ENCODE measurements at places on chromosomes 1 and 21. TPM values are rescaled to one million over a fixed set of nuclear protein-coding genes. Genes with fewer than 3 reads are reported as not detected.

DNA sequence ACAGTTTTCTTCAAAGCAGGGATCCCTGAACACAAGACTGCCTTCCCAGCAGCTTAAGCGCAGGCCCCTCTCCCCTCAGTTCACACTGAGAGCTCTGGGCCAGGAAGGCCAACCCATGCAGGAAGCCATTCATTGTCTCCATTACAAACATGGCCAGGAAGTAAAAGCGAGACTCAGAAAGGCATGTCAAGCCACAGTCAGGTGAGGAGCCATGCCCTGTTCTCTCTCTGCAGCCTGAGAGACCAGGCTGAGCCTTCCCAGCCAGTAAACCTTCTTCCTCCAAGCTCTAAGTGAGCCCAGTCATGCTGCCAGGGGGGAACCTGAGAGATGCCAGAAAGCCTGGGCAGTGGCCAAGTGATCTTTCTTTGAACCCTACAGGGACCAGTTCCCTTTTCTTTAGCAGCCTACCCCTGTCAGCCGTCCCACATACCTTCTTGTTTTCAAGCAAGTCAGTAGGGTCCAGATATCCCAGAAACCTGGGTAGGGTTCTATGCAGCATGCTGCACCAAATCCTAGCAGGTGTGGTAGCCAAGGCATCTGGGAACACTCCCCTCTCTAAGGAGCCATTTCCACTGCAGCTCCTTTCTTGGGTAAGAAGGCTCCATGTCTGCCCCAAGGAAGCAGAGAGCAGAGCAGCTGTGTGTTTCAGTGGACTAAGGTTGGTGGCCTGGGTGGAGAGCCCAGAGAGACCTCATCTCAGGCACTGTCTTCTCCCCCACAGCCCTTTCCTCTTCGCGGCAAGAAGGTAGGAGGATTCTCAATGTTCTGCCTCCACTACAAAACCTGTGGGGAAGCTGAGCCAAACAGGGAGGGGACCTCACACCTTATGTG, 977 bp downstream of the TRAF3IP3 start:
- DNase-seq: no peak

GRCh38 chr1:15178571-15179484, 25.3 kb downstream of the TMEM51 start:
- no peak for DNase-seq

GRCh38 chr1:94422115-94422820, 4.1 kb downstream of the ABCD3 start:
- no peak for DNase-seq

DNA sequence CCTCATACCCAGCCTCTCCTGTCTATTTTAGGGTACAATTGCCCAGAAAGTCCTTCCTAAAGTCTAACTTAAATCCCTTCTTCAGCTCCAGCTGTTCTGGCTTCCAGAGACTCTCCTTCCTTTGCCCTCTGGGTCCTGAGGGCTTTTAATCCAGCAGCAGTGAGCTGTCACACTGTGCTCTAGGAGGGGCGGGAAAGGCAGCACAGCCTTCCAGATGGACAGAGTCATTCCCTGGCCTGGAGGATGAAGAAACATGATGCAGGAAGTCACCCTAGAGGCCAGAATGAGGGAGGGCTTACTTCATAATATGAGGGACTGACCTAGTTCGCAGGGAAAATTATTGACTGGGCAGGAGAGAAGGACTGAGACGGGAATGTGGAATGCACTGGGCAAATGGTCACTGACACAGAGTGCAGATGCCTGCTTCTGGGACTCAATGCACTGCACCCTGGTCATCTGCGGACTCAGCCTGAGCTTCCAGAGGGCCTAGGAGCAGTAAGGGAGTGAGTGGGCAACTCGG, 1.3 kb downstream of the SH2D2A start:
- DNase-seq: no peak

DNA sequence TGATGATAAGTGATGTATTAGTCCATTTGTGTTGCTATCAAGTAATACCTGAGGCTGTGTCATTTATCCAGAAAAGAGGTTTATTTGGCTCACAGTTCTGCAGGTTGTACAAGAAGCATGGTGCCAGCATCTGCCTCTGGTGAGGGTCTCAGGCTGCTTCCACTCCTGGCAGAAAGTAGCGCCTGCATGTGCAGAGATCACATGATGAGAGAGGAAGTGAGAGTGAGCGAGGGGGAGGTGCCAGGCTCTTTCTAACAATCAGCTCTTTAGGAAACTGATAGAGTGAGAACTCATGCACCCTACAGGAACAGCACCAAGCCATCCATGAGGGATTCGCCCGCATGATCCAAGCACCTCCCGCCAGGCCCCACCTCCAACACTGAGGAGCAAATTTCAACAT, 2.2 kb upstream of the FHAD1 start:
- no peak for DNase-seq

DNA sequence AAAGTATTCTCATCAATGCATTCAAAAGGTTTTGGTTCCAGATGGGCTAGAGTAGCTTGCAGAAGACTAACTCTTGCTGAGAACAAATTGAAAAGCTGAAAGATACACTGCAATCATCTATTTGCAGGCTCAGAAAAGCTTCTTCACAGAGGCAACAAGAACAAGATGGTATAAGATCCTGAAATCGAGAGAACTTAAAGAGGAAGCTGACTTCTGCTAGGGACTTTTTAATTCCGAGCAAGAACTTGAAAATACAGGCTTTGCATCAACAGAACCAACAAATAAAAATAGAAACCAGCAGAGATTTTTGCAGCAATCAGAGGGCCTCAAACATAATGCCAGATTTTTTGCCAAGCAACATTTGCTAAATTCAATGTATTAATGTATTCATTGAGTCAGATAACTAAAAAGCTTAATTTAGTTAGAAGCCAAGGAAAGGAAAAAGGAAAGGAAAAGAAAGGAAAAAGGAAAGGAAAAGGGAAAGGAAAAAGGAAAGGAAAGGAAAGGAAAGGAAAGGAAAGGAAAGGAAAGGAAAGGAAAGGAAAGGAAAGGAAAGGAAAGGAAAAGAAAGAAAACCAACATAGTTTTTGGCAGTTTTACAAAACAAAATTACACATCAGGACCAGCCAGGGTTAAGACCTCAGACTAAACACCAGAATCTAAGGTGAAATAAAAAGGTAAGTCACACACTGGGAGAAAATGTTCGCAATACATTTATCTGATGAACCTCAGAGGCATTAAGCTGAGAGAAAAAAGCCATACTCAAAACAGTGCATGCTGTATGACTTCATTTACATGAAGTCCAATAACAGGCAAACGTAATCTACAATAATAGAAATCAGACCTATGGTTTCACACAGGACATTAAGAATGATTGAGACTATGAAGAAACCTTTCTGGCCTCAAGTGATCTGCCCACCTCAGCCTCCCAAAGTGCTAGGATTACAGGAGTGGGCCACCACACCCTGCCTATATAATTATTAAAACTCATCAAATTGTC, 42.6 kb downstream of the FAF1 start:
- DNase-seq: no peak

DNA sequence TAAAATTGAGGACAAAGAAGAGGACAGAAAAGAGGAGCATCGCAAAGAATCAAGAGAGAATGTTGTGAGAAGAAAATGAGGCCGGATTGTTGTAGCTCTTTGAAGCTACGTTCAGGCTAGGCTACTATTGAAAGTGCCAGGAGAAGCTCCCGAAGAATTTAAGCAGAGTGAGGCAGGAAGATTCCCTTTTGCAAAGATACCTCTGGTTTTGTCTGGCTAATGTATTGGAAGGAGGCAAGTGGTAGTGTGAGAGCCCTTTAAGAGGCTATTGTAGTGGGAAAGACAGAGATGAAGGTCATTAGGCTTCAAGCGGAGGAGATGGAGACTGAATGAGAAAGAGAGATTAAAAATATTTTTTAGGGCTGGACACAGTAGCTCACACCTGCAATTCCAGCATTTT, 476.9 kb upstream of the ADGRL2 start:
- no peak for DNase-seq

DNA sequence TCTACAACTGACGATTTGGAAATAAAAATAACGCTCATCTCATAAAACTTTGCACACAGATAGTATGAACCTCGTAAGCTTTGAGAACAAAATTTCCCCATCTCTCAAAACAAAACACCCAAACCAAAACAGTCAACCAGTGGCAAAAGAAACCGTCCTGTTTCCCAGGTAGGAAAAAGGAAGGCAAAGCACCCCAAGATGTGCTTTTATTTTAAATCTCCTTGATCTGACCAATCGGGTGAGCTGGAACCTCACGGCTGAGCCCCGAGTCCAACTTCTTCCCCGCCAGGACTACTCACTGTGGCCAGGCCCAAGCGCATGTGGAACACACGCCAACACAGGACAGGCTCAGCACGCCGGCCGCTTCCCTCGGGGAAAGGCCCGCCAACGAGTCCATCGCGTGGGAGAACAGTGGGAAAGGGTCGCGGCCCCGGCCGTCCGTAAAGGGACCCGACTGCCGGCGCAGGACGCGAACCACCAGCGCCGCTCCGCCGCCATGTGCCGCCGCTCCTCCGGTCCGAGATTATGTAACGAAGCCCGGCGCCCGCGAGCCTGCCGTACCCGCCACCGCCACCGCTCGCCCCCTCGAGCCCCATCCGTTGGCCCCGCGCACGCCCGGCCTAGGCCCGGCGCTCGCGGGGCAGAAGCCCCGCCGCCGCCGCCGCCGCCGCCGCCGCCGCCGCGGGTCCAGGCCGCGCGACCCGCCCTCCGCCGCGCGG, 759 bp downstream of the AHCTF1 start:
- DNase-seq: peak; percentile 67

GRCh38 chr21:45074818-45075595, 627 bp downstream of the ADARB1 start:
- peak; percentile 67 for DNase-seq

DNA sequence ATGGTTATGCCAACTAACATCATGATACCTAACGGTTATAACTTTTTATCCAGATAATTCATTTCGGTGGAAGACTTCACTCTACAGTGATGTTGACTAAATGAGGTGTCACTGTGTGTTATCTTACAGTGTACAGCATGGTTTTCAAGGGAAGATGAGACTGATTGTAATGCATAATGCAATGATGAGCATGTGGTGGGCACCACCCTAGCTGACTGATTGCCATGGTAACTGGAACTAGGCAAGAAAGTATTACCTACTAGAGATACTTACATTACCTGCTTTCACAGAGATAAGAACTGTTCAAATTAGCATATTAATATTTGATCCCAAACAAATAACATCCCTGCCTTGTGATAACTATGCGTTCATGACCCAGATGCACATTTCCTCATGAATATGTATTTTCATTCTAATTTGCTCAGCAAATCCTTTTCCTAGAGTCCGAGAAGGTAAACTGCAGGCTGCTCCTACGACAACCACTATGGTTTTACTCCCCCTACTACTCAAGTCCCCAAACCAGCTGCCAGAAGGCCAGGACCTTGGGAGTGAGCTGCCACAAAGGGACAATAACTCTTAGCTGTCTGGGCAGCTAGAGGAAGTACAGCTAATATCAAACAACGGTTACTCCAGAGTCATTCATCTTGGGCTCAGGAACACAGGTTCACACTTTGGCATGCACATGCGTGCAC, 29.2 kb downstream of the TRABD2B start:
- DNase-seq: no peak

DNA sequence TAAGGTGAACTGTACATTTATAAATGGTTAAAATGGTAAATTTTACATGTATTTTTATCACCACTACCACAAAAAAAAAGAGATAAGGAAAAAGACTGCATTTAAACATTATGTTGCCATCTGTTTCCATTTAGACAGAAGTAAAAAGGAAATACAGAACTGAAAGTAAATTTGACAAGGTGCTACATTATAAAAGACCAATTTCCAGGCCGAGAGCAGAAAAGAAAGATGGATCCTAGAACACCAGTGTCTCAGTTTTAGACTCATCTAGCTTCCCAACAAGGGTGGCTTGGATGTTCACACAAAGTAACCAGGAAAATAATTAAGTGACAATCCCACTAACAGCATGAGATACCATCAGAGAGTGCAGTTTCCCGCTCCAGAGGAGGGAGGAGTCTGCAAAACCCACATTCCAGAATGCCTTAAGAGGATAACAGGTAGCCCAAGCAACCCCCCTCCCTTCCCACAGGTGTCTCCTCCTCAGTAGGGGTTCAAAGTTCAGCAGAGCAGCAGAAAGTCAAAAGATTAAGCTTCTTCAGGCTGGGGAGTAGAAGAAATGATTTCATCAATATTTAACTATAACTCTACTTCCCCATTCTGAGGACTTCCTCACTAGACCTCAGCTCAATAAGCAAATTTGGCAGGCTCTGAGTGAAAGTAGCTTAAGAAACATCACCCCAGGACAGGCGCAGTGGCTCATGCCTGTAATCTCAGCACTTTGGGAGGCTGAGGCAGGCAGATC, 11.8 kb downstream of the TPM3 start:
- no peak for DNase-seq

DNA sequence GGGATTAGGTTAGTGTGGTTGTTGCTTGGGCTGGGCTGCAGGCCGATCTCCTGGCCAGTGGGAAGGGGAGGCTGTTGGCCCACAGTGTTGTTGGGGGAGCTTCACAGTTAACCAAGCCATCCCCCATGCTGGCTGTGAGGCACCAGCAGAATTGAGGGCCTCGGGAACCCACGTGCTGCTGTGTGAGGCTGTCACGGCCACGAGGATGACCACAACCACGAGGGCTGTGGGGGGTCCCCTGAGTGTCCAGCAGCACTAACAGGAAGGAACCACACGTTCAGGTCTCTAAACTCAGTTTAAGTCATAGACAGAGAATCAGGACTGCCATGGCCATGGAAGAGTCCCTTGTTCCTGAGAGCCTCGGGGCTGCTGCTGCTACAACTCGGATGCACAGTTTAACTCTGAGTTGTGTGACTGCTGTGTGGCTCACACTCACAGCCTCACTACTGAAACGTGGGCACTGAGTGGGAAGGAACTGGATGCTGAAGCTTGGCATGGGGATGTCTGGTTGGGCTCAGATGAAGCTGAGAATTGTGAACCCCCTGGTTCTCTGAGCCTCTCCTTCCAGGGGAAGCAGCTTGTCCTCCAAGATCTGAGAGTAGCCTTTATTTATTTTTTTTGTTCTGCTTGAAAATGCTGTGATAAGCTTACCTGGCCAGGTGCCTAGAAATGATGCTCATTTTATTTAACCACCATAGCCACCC, 4.8 kb upstream of the MMEL1 start:
- DNase-seq: no peak

The IL10RB gene
- total RNA-seq: 2.5 TPM

The PLA2G2A gene
- 0.69 TPM for total RNA-seq

The TYW3 gene
- 31.4 TPM for total RNA-seq

The ASTN1 gene
- total RNA-seq: 4.1 TPM

The S100PBP gene
- total RNA-seq: 68.3 TPM

The FOXO6 gene
- 3.8 TPM for total RNA-seq

The S100A8 gene
- not detected for total RNA-seq

The IL20 gene
- not detected for total RNA-seq

Data from H1 (cell line).